ENCODE measurements at places on chromosomes 12 and 14. TPM values are rescaled to one million over a fixed set of nuclear protein-coding genes. Genes with fewer than 3 reads are reported as not detected.

- DNase-seq, result no peak
These were observed 96.5 kb downstream of the BCAT1 start for GRCh38 chr12:24852420-24852819.

DNA sequence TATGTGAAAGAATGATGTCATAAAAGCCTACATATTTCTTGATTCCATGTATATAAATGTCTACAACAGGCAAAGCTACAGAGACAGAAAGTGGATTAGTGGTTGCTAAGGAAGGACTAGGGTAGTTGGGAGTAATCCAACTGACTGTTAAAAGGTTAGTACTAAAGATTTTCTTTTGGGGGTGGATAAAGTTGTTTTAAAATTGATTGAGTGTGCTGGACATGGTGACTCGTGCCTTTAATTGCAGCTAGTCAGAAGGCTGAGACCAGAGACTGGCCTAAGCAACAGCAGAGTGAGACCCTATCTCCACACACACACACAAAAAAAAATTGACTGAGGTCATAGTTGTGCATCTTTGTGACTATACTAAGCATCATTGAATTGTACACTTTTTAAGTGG, 234.3 kb downstream of the C12orf50 start:
- no peak for DNase-seq

KRT79 gene
- total RNA-seq, result not detected

PLEK2 gene
- total RNA-seq, result 1.2 TPM

MARK3 gene
- total RNA-seq, result 108 TPM
